Effector memory CD4-positive, alpha-beta T cell (primary cell): ENCODE measurements at places on chromosomes 1 and 21.

DNA sequence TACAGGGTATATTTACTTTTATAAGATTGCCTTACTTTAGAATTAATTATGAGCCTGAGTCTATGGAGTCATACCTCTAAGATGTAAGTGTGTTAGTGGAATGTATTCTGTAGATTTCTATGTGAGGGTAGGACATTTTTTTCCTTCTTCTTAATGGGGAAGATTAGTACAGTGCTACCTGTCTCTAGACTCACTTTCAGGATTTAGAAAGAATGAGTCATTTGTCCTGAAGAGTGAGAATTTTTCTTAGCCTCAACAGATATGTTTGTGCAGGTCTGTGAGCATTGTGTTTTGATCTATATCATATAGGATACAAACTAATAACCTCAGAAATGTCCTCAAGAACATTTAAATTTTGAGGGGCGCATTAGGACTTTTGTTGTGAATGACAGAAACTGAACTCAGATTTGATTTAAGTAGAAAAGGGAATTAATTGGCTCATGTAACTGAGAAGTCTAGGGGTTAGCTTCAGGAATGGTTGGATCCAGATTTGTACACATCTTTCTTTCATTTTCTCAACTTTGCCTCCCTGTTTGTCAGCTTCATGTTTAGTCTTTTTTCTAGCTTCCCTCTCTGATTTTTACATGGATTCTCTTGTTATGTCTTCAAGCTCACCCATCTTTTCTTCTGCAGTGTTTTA is 45.3 kb downstream of the TTC3 start:
- no peaks in the 10 kb centered on the region for H3K27me3 ChIP-seq
- H3K4me3 ChIP-seq, result no peak overlapping the region

DNA sequence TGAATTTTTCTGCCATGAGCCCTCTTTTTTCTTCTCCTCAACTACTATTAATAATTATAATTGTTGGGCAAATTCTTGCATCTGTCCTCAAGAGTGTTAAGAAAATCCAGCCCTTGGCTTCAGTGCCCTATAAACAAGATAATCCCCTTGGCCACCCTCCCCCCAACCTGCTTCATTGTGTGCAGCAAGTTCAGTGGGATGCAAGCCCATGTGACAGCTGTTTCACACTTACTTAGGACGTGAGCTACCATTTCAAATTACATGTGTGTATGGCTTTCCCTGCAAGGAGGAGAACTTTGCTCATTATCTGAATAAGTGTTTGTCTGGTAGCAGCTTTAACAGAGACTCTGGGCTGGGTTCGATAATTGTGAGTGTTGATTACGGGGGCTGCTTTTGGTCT is 276.2 kb downstream of the CACNA1E start:
- no peak for DNase-seq
- no peaks in the 10 kb centered on the region for H3K27me3 ChIP-seq
- H3K36me3 ChIP-seq, result no peaks in the 10 kb centered on the region
- H3K4me3 ChIP-seq, result no peak overlapping the region

DNA sequence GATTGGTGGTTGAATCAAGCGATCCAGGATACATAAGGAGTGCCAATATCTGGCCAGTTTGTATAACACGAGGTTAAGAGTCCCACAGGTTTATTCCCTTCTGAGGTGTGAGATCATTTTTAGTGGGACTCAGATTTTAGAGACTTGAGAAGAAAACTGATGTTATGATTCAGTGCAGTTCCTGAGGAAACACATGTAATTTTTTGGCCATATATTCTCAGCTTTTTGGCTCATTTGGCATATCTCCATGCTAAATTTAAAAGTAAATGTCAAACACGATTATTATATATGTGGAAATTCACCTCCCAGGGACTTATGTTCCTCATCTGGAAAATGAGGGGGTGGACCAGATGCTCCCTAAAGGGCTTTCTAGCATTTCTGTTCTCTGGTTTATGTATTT is 39.2 kb upstream of the SERBP1 start:
- no peaks in the 10 kb centered on the region for H3K27me3 ChIP-seq
- no peaks in the 10 kb centered on the region for H3K4me1 ChIP-seq
- no peak for DNase-seq

- no peaks in the 10 kb centered on the region for H3K27me3 ChIP-seq
- no peak overlapping the region for H3K4me3 ChIP-seq
- H3K4me1 ChIP-seq, result no peaks in the 10 kb centered on the region
- no peaks in the 10 kb centered on the region for H3K36me3 ChIP-seq
- no peak for DNase-seq
Measured at GRCh38 chr1:75992312-75992711, 60.1 kb upstream of the ASB17 start.

- no peaks in the 10 kb centered on the region for H3K4me1 ChIP-seq
- peaks cover 17% of the 10 kb centered on the region for H3K36me3 ChIP-seq
- no peak overlapping the region for H3K4me3 ChIP-seq
- H3K27me3 ChIP-seq, result no peaks in the 10 kb centered on the region
- no peak for DNase-seq
Measured at GRCh38 chr1:179327679-179328078, 34.1 kb downstream of the SOAT1 start.

DNA sequence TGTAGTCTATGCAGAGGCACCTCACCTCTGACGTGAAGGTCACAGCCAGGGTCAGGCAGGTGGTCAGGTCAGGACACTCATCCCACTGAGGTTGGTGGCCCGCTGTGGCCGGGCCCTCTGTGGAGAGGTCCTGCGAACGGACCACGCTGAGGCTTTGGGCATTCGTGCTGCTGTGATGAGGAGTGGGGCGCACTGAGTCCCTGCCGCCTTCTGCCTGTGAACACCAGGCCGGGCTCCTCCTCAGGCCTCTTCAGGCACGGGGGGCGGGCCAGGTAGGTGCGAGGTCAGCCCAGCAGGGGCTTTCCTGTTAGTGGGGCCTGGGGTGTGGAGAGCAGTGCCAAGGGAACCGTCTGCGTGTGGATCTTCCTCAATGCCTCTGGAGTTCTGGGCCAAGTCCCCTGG is 39.0 kb downstream of the COQ8A start:
- DNase-seq, result no peak
- peaks cover 39% of the 10 kb centered on the region for H3K36me3 ChIP-seq
- H3K27me3 ChIP-seq, result no peaks in the 10 kb centered on the region
- H3K4me3 ChIP-seq, result no peak overlapping the region
- H3K4me1 ChIP-seq, result no peaks in the 10 kb centered on the region

GRCh38 chr1:230568008-230568407 is 74.3 kb upstream of the COG2 start:
- H3K4me1 ChIP-seq, result no peaks in the 10 kb centered on the region
- DNase-seq, result no peak
- H3K4me3 ChIP-seq, result no peak overlapping the region
- no peaks in the 10 kb centered on the region for H3K27me3 ChIP-seq

DNA sequence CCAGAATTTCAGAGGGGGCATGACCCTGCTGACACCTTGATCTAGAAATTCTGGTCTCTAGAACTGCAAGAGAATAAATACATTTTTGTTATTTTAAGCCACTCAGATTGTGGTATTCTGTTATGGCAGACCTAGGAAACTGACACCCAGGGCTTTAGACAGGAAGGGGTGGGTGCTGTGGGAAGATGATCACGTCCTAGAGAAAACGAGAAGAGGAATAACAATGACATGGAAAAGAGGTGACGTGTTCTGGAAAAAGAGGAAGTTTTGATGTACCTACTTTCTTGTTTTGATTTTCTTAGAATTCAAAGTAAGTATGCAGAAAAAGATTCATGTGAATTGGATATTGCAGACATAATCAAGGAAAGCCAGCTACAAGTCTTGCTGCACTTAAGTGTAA is 232.9 kb upstream of the RUNX1 start:
- no peaks in the 10 kb centered on the region for H3K36me3 ChIP-seq
- no peaks in the 10 kb centered on the region for H3K27me3 ChIP-seq
- H3K4me1 ChIP-seq, result no peaks in the 10 kb centered on the region
- no peak overlapping the region for H3K27ac ChIP-seq

DNA sequence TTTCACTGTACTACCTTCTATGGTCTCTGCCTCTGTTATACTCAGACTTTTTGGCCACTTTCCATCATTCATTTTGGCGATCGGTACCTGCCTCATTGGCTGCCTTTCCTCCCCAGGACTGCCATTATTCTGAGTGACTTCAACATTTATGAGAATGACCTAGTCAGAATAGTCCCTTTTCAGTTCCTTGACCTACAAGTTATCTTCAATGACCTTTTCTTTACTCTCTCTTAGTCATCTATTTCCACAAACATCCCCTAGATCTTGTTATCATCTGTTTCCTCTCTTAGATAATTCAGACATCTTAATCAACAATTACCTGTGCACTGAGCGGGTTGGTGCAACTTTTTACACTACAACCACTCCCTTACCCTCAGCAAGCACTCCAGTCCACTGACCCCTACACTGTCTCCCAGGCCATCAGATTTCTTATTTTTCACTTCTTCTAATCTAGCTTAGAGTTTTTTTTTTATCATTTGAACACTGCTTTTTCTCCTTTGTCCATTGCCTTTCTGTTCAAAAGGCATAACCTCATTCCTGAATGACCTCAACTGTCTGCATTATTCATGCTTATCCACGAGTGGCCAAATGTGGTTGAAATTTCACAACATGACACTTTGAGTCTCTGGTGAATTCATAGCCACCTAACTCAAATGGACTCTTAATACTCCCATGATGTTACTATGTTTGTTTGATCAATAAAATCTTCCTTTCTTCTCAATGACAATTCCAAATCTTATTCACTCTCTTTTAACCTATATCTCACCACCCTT is 112.7 kb downstream of the HMCN1 start:
- no peak for DNase-seq
- no peak overlapping the region for H3K27ac ChIP-seq
- H3K27me3 ChIP-seq, result peaks cover 3% of the 10 kb centered on the region
- H3K36me3 ChIP-seq, result no peaks in the 10 kb centered on the region

- H3K27me3 ChIP-seq, result no peaks in the 10 kb centered on the region
- no peak for DNase-seq
- no peaks in the 10 kb centered on the region for H3K36me3 ChIP-seq
- no peak overlapping the region for H3K4me3 ChIP-seq
Measured at GRCh38 chr1:221509575-221510355, 232.1 kb downstream of the DUSP10 start.

DNA sequence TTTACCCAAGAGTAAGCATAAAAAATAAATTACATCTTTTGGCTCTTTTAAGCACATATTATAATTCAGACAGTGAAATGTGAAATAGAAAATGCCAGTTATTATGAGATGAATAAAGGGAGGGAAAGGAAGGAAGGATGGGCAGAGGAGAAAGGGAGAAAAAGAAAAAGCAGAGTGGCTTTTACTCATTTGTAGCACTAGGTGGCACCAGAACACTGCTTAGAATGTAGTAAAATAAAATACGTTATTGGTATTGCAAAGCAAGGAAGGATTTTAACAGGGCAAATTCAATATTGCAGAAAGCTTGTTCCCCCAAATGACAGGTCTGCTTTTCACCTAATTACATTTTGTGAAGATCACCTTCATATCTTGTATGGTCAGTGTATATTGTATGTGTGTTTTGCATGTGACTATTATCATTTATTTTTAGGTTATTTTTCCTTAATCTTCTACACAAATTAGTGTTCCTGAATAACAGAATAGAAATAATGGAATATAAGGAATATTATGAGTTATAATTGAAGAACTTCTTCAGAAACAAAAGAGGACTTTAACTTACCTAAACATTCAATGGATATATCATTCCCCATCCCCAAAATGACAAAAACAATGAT is 9.1 kb upstream of the PCNX2 start:
- DNase-seq, result no peak
- H3K27me3 ChIP-seq, result no peaks in the 10 kb centered on the region
- no peak overlapping the region for H3K27ac ChIP-seq
- no peaks in the 10 kb centered on the region for H3K4me1 ChIP-seq
- H3K4me3 ChIP-seq, result no peak overlapping the region

GRCh38 chr1:75338616-75339483 is 204.7 kb downstream of the LHX8 start:
- H3K36me3 ChIP-seq, result no peaks in the 10 kb centered on the region
- DNase-seq, result no peak
- no peaks in the 10 kb centered on the region for H3K27me3 ChIP-seq

DNA sequence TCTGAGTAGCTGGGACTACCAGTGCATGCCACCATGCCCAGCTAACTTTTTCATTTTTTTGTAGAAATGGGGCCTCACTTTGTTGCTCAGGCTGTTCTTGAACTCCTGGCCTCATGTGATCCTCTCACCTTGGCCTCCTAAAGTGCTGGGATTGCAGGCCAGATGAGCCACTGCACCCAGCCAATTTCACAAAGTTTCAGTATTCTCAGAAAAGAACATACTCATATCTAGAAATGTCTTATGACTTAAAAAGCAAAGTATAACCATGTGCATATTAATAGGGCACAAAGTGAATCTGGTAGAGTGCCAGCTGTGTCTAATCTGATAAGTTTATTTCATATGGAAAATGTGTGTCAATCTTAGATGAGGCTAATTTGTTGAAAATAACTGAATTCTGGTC is 87.5 kb upstream of the CACYBP start:
- H3K4me3 ChIP-seq, result no peak overlapping the region
- no peak for DNase-seq
- H3K36me3 ChIP-seq, result no peaks in the 10 kb centered on the region
- H3K27me3 ChIP-seq, result no peaks in the 10 kb centered on the region
- H3K4me1 ChIP-seq, result no peaks in the 10 kb centered on the region

GRCh38 chr1:115192200-115192767 is 103.0 kb upstream of the TSPAN2 start:
- no peak for DNase-seq
- no peak overlapping the region for H3K27ac ChIP-seq
- H3K27me3 ChIP-seq, result no peaks in the 10 kb centered on the region
- H3K4me3 ChIP-seq, result no peak overlapping the region
- no peaks in the 10 kb centered on the region for H3K4me1 ChIP-seq
